ENCODE measurements at places on chromosomes 4 and X.
A peak's percentile ranks its signal among the peaks of the same experiment; 100 is the strongest.

GRCh38 chr4:138901177-138901576 is 114.4 kb upstream of the NOCT start:
- DNase-seq: no peak

- DNase-seq: no peak
Measured at GRCh38 chr4:46425775-46426400, 36.0 kb upstream of the GABRA2 start.

DNA sequence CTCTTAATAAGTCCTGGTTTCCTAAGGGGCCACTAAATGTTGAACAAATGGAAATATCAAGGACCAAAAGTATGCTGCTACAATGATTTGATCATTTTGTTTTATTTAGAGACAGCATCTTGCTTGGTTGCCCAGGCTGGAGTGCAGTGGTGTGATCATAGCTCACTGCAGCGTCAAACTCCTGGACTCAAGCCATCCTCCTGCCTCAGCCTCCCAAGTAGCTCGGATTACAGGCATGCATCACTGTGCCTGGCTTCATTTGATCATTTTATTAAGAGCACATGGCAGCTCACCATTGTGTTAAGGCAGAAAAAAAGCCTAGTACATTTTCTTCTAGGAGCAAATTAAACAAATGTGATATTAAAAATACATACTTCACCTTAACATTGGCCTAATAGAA is 52.7 kb downstream of the DCLK2 start:
- peak; percentile 84 for DNase-seq

DNA sequence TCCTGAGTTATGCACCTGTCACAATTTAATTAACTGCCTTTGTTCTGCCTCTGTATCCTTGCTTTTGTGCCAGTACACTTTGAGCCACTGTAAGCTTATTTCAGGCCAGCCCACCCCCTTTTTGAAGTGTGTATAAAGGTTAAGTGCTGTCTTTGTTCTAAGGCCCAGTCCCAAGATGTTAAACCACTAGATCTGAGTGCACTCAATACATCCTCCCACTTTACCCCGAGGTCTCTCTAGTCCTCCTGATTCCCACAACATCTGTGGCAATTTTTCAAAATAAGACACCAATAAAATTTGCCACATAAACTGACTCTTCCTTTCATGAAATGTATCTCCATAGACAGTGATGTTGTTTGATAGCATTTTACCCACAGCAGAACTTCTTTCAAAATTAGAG is 124.1 kb upstream of the SPIN4 start:
- no peak for DNase-seq

DNA sequence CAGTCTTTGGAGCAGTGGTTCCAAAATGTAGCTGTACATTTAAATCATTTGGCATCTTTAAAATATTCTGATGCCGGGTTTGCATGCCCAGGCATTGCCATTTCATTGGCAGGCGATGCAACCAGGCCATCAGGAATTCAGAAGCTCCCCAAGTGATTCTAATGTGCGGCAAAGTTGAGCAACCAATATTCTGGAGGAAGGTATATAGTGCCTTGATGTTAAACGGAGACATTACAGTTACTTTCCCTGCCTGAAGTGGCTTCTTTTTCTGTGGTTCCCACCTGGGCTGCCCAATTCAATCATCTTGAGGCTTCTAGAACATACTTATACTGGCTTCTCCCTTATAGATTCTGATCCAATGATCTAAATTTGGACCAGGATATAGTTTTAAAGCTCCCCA is 68.7 kb upstream of the PGM2 start:
- DNase-seq: no peak

DNA sequence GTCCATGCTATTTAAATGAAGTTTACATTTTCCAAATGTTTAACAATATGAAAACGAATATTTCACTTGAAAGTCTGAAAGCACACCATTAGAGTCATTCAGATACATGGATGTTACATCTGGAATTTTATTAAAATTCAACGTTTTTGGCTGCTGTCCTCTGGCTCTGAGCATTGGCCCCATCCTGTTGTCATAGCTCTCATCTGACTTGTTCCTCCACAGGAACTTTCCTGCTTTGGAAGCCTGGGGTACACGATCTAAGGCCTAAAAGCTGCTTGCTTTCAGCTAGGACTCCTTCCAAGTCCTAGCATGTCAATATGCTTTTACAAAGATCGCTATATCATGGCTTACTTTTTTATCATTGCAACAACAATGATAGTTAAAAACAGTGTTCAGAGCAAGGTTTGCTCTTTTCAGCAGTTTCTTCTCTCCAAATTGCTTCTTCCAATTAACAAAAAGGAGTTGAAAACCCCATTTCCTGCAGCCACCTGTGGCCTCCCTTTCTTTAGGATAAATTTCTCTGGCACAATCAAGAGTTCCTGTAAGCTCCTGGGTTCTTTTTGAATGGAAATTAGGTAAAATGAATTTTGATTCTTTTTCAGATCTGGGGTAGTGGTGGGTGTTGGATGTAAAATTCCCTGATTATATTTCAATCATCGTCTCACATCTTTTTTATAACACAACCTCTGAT is 413.4 kb upstream of the AGA start:
- no peak for DNase-seq

- no peak for DNase-seq
Measured at GRCh38 chr4:6956087-6956433, 46.4 kb downstream of the TBC1D14 start.

DNA sequence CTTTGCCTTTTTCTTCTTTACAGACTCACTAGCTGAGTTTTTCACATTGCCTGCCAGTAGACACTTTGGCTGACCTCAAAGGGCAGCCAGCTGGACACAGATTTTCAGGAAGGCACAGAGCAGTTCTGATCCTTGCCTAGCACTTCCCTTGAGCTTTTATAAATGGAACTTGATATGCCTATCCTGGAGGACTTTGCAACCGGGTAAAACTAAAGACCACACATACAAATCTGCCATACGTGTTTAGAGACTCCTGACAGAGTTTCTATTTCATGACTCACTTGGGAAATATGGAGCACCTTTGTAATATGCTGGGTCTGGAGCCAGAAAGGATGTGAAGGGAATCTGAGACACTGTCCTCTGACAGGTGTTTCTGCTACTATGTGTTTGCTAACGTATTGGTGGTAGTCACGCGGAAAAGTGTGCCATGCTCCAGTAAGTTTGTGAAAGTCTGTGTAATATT is 56.7 kb upstream of the RASSF6 start:
- DNase-seq: peak; percentile 33

GRCh38 chr4:69984030-69984443 is 11.7 kb upstream of the STATH start:
- no peak for DNase-seq

GRCh38 chrX:100623001-100623400 is 13.6 kb downstream of the TSPAN6 start:
- no peak for DNase-seq

DNA sequence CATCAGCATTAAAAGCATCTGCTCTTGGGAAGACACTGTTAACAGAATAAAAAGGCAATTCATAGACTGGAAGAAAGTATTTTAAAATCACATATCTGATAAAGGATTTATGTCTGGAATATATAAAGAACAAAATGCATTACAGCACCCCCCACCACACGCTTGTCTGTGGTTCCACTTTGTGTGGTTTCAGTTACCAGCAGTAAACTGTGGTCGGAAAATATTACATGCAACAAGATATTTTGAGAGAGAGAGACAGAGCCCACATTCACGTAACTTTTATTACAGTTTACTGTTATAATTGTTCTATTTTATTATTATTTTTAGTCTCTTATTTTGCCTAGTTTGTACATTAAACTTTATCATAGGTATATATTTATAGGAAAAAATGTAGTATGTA is 21.2 kb upstream of the PDE6B start:
- DNase-seq: no peak

- no peak for DNase-seq
Measured at GRCh38 chr4:26029568-26030131, 115.6 kb downstream of the SMIM20 start.

DNA sequence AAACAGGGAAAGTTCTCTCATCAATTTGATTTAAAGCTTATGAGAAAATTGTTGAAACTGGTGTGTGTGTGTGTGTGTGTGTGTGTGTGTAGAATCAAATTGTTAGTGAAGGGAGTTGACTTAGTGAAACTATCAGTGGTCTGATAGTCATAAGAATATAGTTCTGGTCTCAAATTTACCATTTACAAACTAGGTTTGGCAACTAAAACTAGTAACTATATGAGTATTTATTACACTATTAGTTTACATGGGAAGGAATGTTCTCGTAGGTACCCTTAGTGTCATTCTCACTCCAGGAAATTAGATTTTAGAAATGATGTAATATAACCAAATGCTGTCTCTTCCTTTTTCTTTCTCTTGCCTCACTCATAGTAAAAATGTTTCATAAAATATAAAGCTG is 11.9 kb downstream of the SULT1E1 start:
- DNase-seq: no peak

- DNase-seq: no peak
Measured at GRCh38 chr4:82524570-82525152, 37.1 kb downstream of the TMEM150C start.

GRCh38 chr4:57083090-57083489 is 27.1 kb downstream of the IGFBP7 start:
- DNase-seq: peak; percentile 78

- DNase-seq: peak; percentile 54
Measured at GRCh38 chrX:20231598-20231997, 35.1 kb downstream of the RPS6KA3 start.

- DNase-seq: peak; percentile 95
Measured at GRCh38 chr4:87819281-87819919, 13.4 kb upstream of the MEPE start.

GRCh38 chr4:82798168-82799005 is at the start of gene SCD5:
Gene SCD5, minus strand, starts transcription at chr4:82798796. Its CDS starts 259 bp downstream, at chr4:82798537.
- peak; percentile 91 for DNase-seq

DNA sequence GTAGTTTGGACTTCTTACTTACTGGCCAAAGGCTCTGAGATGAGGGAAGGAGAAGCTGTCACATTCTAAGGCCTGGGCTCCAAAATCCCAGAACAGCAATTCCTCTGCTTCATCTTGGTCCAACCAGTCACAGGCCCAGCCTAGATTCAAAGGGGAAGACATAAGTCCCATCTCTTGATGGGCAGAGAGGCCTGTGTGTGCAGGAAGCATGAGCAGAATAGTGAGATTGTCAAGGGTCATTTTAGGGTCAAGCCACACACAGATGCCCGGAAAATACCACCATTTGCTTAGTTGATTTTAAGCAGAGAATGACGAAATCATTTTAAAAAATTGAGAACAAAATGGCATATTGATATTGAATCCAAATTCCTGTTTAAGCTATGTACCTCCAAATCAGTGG is 580.9 kb upstream of the ZFP42 start:
- DNase-seq: no peak

- DNase-seq: no peak
Measured at GRCh38 chr4:182175788-182176519, 67.2 kb upstream of the TENM3 start.

Data from EH (cell line).